GM03348 (cell line): ENCODE measurements at places on chromosomes 5 and 9.
A peak's percentile ranks its signal among the peaks of the same experiment; 100 is the strongest.

GRCh38 chr9:134024214-134024792, 978 bp upstream of the BRD3OS start:
- DNase-seq = no peak

GRCh38 chr9:26229324-26230054, 551.2 kb upstream of the TUSC1 start:
- no peak for DNase-seq

GRCh38 chr5:39080168-39080567, 6.0 kb upstream of the RICTOR start:
- no peak for DNase-seq

DNA sequence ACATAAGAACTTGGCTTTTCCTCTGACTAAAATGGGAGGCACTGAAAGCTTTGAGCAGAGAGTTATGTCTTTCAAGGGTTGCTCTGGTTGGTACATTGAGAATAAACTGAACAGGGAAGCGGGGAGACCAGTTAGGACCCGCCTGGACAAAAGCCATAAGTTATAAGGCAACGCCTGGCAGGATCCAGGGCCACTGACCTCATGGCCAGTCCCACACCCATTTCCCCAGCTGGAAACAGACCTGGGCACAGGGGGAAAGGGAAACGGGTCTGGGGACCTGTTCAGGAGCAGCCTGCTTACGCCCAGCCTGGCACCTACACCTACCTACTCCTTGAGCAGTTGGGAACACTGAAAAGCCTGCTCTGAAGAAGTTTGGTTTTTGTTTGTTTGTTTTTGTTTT, 1.3 kb downstream of the SPINK4 start:
- DNase-seq = no peak

- DNase-seq = no peak
These were observed 727 bp downstream of the RHOBTB3 start for GRCh38 chr5:95731571-95732554.

DNA sequence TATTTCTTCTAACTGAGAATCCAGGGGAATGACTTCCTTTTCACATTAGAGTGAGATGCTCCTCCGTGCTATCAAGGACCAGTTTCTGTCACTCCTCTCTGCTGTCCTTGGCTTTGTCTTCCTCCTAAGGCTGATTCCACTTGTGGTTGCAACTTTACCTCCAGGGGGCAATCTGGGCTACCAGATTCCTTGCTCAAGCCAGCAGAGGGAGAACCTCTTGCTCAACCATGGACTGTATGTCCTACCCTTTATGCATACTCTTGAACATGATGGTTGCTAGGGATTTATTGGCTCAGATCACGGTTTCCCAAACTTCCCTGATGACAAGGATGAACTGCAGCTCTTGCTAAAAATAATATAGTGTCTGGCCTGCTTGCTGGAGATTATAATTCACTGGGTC, 24.0 kb downstream of the NNT start:
- DNase-seq = peak; percentile 54

DNA sequence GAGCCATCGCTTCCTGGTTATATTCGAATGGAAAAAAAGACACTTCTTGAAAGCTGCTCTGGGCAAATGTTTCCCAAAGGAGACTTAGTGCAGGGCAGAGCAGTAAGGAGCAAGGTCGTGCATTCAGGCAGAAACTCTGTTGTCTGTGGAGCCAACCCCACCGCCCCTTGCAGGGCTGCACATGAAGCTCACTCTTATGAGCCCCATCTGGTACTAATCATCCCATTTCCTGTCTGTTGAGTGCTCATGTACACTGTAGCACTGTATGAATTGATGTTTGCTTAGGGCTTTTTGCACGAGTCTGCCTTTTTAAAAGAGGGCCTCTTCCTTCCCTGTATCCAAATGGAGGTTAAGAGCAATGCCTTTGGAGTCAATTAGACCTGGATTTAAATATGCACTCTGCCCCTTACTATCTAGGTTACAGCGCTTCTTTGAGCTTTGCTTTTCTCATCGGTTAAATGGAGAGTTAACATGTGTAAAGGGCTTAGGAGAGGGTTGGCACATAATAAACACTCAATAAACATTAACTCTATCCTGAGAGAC, 25.4 kb downstream of the HMHB1 start:
- DNase-seq = peak; percentile 67

DNA sequence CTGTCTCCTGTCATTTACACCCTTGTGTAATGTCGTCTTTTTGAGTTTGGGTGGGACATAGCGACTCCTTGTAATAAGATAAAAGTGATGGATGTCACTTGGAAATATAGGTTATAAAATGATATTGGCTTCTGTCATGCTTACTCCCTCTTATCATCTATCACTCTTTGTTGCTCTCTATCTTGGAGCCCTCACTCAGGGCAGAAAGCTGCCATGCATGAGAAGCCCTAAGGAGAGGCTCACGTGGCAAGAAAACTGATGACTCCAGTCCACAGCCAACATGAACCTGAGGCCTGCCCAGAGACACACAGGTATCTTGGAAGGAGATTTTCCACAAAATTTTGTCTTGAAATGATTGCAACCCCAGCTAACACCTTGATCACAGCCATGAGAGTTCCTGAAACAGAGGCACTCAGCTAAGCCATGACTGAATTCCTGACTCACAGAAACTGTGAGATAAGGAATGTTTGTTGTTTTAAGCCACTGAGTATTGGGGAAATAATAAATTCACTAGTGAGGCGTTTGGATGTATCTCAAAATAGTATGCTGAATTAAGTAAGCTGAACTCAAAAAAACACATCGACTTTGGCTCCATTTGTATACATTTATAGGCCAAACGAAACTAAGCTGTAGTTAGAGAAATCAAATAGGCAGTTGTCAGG, 216.7 kb downstream of the CDH18 start:
- no peak for DNase-seq

DNA sequence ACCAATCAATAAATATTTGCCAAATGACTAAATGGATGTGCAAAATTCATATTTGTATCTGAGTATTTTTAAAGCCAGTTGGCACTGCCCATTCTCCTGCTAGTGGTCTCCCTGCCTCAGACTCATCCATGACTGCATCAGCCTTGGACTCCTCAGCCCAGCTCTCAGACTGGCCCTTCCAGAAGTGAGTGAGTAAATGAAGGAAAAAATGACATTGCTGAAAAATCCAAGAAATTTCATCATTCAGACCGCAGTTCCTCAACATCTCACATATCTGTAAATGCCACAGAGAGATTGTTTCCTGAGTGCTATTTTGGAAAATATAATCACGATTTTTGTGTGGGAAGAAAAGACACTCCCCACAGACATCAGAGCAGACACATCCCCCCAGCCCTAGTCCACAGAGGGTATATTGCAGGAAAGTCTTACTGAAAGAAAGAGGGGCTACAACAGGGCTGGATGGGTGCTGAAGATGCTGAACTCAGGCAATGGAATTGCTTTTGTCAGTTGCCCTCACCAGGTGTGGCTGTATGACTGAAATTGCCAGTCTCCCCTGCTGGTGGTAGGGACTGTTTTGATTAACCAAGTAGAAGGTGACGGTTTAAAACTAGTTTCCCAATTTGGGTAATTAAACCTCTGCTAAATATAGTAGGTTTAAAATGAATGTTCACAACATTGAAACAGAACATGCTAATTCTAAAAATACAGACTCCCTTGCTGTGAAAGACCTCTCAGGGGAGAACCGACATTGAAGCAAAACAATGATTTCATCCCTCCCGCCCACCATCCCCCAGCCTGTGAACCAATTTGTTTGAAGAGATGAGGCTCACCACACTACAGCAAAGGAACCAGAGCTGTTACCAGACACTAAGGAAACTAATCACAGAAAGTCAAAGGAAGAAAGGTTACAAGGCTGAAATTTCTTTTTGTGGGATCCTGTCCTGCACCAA, 158.8 kb downstream of the DEPDC1B start:
- peak; percentile 48 for DNase-seq

- peak; percentile 74 for DNase-seq
These were observed 43.4 kb upstream of the FUBP3 start for GRCh38 chr9:130535818-130536521.

DNA sequence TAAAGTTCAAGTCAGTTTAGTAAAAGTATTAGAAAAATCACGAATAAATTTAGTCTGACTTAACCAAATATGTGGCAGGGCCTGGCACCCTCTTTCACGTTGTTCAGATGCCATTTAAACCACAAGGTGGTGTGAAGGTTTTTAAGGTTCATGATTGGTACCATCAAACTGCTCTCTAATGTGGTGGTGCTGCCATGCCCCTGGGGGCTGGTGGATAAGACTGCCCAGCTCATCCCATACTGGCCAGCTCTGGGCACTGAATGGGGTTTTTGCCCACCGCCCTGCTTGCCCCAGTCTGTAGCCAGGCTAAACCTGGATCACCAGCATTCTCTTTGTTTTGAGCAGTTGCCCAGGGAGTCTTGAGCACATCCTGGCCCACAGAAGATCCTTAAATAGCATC, 159.3 kb downstream of the GABBR2 start:
- no peak for DNase-seq

DNA sequence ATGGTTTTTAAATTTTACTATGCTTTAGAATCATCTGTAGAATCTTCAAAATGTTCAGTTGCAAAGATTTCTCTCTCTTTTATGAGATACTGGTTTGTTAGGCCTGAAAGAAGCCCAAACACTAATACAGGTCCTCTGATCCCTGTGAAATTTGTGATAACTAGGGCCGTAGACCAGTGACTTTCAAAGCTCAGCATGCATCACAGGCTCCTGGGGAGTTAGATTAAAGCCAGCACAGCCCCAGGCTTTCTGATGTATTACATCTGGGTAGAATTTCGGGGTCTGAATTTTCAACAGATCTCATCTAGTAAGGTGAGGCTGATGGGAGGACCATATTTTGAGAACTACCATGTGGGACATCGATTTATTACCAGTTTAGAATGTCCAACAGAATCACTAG, 194.1 kb upstream of the PTPRD start:
- DNase-seq = no peak

DNA sequence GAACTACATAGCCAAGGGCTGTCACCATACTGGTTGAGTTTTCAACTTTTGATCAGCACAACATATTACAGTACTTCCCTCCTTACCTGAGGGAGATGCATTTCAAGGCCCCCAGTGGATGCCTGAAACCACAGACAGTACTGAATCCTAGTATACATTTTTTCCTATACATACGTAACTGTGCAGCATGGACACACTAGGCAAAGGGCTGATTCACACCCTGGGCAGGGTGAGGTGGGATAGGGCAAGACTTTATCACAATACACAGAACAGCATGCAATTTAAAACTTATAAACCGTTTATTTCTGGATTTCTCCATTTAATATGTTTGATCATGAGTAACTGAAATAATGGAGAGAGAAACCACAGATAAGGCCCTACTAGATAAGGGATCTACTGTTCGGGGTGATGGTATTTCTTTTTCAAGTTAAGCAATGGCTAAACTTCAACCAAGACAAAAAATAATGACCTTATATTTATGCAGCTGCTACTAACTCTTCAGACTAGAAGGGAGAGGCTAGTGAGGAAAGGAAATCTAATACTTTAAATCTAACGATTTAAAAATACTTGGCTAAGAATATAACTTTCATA, 186.9 kb upstream of the GNA14 start:
- DNase-seq = no peak
